ENCODE measurements at places on chromosomes 1 and 21. TPM values are rescaled to one million over a fixed set of nuclear protein-coding genes. Genes with fewer than 3 reads are reported as not detected.

ITLN2 gene
- not detected for total RNA-seq

DNM3 gene
- total RNA-seq, result 1.2 TPM

CLCNKA gene
- total RNA-seq, result not detected

ARMH1 gene
- total RNA-seq, result 3.6 TPM

SH2D1B gene
- total RNA-seq, result not detected

OR6K3 gene
- total RNA-seq, result not detected

CHD5 gene
- 0.17 TPM for total RNA-seq

C1orf185 gene
- total RNA-seq, result not detected

MROH7 gene
- 0.34 TPM for total RNA-seq

CAMTA1 gene
- 161 TPM for total RNA-seq

TMIGD3 gene
- not detected for total RNA-seq

PDC gene
- not detected for total RNA-seq

GBP5 gene
- not detected for total RNA-seq

AIM2 gene
- total RNA-seq, result 2.9 TPM

CD244 gene
- total RNA-seq, result not detected

C21orf58 gene
- 26.2 TPM for total RNA-seq

MIXL1 gene
- total RNA-seq, result 0.31 TPM

OLFML3 gene
- 13.4 TPM for total RNA-seq

GUCA2A gene
- not detected for total RNA-seq

TFF3 gene
- total RNA-seq, result not detected

KRTAP19-2 gene
- not detected for total RNA-seq

HCN3 gene
- 5.9 TPM for total RNA-seq

PCAT6 gene
- total RNA-seq, result 4.2 TPM

CD52 gene
- 7.3 TPM for total RNA-seq

HIVEP3 gene
- total RNA-seq, result 1.1 TPM

SDC3 gene
- 23.0 TPM for total RNA-seq

SEC16B gene
- total RNA-seq, result 0.67 TPM

CYP4A11 gene
- not detected for total RNA-seq

METTL25B gene
- 21.4 TPM for total RNA-seq

RIPPLY3 gene
- 2.8 TPM for total RNA-seq

LCE3D gene
- not detected for total RNA-seq

RXFP4 gene
- not detected for total RNA-seq

KLF17 gene
- not detected for total RNA-seq

CRABP2 gene
- total RNA-seq, result 156 TPM

PHTF1 gene
- total RNA-seq, result 50.7 TPM

CFAP74 gene
- not detected for total RNA-seq

RGS7 gene
- total RNA-seq, result 0.06 TPM

ARHGEF16 gene
- 7.8 TPM for total RNA-seq

C1orf87 gene
- not detected for total RNA-seq

SPRR2F gene
- not detected for total RNA-seq

GBP4 gene
- total RNA-seq, result not detected

CRNN gene
- total RNA-seq, result not detected

TCHHL1 gene
- total RNA-seq, result not detected

EVI5 gene
- 13.7 TPM for total RNA-seq

CNR2 gene
- total RNA-seq, result not detected

CSMD2 gene
- total RNA-seq, result 3.5 TPM

NUAK2 gene
- total RNA-seq, result 56.2 TPM

HMGCS2 gene
- total RNA-seq, result not detected

RUNX3 gene
- total RNA-seq, result not detected

SPRR3 gene
- total RNA-seq, result not detected

CHI3L1 gene
- total RNA-seq, result 0.95 TPM

WNT2B gene
- total RNA-seq, result 1.6 TPM

SELP gene
- total RNA-seq, result not detected

All from neural progenitor cell (in vitro differentiated cells).